ENCODE measurements at places on chromosomes 3 and 15.

DNA sequence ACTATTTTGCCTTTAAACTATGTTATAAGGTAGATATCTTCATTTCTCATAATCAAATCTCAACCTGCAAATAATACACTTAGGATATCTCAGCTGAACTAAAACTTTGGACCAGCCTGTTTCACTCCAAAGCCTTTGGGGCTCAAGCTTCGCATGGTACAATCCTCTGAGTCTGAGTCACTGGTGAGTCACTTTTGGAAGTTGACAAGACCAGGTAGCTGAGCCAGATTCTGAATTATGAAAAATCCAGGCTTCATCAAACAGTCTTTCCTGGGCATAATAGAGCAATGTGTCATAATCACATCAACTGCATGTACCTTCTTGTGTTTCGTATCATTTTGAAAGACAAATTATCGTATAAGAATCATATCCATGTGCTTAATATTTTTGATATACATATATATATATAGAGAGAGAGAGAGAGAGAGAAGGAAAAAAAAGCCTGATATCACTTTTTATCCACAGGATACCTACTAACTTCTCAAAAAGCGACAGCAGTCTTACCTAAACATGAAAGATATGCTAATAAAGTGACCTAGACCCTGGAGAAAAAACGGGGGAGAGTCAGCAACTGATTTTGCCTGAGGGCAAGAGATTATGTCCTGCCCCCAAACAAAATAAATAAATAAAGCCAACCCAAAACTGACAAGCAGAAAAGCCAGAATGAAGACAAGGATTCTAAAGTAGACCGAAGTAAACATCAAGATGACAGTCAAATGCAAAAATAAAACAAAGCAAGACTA lies 263.9 kb upstream of the TGFBR2 start:
- DNase-seq, result no peak

DNA sequence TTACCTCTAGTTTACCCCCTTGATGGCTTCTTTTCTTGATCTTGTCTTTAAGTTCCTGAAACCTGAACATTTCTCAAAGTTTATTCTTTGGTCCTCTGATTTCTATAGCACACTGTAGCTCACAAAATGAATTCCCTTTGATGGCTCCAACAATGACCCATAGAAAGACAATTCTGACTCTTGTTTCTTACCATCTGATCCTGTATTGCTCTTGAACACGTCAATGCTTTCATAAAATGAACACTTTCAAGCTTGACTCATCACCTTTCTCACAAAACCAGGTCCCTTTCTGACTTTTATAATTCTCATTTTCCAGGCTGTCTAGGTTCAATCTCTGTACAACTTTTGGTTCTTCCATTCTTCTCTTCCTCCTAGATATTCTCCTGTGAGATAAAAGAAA lies 5.7 kb upstream of the GAP43 start:
- no peak for DNase-seq

DNA sequence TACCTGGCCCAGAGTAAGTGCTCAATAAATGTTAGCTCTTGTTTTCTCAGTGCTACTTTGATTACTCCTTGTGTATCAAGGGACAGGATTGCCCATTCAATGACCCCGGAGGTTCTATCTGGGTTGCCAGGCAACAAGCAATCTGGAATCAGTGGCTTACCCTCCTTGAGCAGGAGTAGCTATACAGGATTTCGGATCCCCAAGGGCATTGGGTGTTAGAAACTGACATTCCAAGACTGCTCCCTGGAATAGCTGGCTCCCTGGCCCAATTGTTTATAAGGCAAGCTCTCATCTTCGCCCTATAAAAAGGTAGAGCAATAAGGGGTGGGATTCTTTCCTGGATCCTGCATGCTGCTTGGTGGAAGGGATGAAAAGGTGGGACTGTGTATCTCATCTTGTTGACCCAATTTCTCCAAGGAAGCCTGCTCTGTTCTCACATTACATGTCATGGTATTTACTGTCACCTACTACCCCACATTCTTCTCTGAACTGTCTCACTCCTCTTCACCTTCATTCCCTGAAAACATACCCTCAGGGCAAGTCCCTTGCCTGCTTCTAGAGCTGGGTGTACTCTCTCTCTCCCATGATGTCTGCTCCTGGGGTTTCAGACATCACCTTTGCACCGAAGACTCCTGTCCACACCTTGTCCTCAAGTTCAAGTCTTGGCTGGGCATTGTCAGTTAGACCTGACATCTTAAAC lies 26.4 kb upstream of the SCN10A start:
- no peak for DNase-seq

- peak; percentile 61 for DNase-seq
Observed at GRCh38 chr3:38829404-38829803, 13.4 kb upstream of the SCN10A start.

DNA sequence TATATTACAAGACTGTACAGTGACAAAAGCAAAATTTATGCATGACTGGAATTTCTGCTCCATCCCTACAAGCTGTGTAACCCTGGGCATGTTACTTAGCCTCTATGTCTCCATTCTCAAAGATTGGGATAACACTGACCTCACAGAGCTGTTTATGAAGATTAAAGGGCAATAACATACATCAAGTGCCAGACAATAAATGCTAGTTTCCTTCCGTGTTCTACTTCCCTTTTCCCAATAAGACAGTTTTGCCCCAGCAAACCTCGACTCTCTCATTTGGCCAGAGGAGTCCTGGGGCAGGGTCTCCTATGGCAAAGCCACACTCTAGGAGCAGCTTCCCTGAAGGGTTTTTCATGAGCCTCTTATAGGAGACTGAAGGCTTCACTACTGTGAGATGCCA lies 7.5 kb downstream of the HEXA start:
- no peak for DNase-seq

DNA sequence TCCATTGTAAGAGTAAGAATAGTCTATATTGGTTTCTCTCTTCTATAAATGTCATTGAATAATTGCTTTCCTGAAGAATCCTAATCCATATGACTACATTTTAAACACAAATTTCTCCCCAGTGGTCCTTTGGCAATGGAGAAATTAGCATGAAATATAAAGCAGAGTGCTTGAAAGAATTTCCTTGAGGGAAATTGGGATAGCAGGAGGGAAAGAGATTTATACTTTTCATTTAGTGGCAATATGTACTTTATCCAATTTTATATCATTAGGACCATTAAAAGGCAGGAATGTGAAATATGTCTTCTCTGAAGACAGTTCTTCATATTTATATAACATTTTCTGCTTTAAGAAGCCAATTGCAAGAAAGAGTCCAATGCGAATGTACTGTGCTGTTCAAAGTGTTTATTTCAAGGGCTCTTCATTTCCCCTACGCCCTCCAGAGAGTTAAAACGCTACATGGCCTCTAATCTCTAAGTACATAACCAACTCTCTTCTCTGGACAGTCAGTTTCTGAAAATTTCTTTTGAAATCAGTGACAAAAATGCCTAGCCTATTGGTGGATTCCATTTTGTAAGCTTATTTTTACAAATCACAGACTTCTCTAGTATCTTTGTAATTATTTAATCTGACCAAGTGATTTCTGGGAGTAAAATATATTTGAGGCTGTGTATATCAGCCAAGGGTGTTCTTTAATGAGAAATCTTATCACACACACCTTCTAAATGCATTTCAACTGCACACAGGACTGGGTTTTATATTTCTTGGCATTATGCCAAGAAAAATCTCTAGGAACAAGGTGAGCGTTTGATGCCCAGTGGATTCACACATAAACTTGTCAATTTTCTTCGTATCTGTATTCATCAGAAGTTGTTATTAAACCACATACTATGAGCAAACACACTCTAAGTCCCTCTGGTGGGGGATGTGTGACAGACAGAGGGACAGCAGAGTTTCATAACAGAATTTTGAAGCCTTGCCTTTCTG lies 51.2 kb downstream of the KCNAB1 start:
- no peak for DNase-seq

DNA sequence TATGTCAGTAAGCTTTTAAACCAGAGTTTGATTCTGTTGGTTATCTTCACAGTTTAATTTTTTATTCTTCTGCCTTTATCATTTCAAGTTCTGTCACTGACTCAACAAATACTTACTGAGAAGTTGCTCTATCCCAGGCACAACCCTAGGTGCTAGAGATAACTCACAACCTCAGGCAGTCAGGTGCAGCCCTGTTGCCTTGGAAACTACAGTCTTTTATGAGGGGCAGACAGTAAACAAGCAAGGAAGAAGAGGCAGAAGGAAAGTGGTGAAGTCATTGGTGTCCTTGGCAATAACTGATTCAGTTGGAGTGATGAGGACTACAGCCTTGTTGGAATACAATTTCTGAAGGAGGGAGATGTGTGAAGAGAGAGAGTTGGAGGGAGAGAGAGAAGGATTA lies 142.1 kb upstream of the LRTM1 start:
- DNase-seq, result no peak

- no peak for DNase-seq
Observed at GRCh38 chr15:22878103-22878502, 39.6 kb downstream of the NIPA2 start.

GRCh38 chr15:92634671-92635201 lies 20.8 kb downstream of the FAM174B start:
- DNase-seq, result no peak

DNA sequence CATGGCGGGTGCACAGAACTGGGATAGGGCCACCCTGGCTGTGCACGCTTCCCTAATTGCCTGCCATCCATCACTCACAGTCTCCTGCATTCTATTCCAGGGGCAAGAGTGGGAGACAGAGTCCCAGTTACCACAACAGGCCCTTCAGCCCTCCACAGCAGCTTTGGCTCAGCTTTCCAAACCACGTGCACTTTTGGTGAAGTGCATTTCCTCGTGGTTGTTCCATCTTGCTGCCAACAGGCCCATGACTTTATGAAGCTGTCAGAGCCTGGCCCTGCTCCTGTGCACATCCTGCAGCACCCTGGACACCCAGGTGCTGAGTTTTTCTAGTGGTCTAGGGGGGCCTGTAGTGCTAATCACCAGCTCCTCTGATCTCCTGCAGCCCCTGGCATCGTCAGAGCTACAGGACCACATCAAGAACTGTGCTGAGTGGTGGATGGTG lies 110.2 kb downstream of the ADCY5 start:
- DNase-seq, result peak; percentile 69

DNA sequence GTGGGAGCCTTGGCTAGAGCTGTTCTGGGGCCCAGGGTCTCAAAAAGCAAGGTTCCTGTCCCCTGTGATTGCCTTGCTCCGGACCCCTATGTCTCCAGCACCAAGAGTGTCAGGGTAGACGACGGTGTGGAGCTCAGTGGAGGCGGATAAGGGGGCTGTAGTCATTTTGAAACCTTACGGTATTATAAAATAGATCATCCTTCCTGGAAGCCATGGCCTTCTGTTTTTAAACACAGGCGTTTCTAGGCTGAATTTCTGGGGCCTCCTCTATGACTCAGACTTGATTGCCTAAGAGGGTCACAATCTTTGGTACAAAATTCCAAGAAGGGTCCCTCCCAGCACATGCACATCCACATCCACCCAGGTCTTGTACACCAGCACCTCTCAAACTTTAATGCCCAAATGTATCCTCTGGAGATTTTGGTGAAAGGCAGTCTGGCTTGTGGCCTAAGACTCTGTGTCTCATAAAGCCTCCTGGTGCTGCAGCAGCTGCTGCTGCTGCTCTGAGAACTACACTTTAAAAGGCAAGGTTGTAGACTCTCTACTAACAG lies 70.5 kb upstream of the XCR1 start:
- DNase-seq, result no peak

GRCh38 chr15:77183066-77183465 lies 112.2 kb upstream of the TSPAN3 start:
- DNase-seq, result no peak

GRCh38 chr3:71629289-71629688 lies 45.8 kb upstream of the FOXP1 start:
- no peak for DNase-seq

DNA sequence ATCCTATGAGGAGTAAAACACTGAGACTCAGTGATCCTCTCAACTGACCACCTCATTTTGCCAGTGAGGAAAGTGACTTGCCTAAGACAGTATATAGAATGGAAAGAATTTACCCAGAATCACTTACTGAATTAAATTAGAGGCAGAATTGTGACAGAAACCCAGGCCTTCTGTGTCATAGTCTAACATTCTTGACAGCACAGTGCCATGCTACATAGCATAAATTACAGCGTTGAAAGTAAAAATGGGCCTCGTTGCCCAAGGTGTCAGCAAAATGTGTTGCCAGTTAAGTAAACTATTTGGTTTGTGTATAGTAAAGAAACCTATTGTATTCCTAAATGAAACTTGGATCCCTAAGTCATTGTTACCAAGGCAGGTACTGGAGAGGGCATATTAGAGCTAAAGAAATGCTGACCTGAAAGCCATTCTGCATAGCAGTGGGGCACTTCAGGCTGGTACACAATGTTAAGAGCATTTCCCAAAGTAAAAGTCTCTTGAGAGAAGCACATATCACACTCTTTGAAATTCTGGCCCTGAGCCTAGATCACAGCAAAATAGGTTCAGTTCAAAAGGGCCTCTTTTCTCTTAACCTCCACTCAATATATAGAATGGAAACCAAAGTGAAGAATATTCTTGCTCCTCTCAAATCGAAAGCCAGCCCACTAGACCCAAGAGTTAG lies 53.8 kb downstream of the HMG20A start:
- DNase-seq, result no peak

GRCh38 chr15:45253330-45253729 lies 1.3 kb downstream of the SLC28A2 start:
- no peak for DNase-seq

- peak; percentile 77 for DNase-seq
Observed at GRCh38 chr15:43514241-43515057, 3.0 kb upstream of the MAP1A start.

GRCh38 chr3:188760408-188760807 lies 411.4 kb upstream of the TPRG1 start:
- no peak for DNase-seq

- no peak for DNase-seq
Observed at GRCh38 chr15:27648359-27648758, 450.8 kb downstream of the OCA2 start.

DNA sequence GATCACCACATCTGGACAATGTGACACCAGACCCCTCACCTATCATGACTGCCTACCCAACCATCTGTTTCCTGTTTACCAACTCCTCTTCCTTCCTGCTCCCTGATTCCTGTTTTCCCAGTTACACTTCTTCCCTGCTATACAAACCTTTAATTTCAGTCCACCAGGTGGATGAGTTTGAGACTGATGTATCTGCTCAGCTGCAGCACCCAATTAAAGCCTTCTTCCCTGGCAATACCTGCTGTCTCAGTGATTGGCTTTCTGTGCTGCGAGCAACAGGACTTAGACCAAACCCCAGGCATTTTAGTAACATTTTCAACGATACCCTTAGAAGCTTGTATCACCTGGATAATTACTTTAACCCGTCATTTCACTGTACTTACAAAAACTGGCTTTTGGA lies 968.2 kb upstream of the NR2F2 start:
- no peak for DNase-seq

DNA sequence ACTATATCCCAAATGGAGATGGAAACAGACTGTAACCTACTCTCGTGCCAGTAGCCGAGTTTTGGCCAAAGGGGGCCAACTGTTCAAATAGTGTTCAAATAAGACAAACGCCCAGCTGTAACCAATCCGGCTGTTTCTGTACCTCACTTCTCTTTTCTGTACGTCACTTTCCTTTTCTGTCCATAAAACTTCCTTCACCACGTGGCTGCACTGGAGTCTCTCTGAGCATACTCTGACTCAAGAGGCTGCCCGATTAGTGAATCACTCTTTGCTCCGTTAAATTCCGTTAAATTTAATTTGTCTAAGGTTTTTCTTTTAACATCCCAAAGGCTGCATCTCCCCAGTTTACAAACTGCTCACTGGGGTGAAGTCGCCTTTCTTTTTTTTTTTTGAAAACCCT lies 219.2 kb upstream of the P2RY1 start:
- no peak for DNase-seq

- DNase-seq, result no peak
Observed at GRCh38 chr3:129984125-129984524, 9.6 kb downstream of the TRH start.

GRCh38 chr15:98131924-98132323 lies 171.4 kb downstream of the ARRDC4 start:
- DNase-seq, result no peak

- DNase-seq, result no peak
Observed at GRCh38 chr3:114242947-114243346, 5.6 kb upstream of the ZNF80 start.

Data from heart left ventricle (tissue), 16 donors.